ENCODE measurements at places on chromosomes 16 and 17.

DNA sequence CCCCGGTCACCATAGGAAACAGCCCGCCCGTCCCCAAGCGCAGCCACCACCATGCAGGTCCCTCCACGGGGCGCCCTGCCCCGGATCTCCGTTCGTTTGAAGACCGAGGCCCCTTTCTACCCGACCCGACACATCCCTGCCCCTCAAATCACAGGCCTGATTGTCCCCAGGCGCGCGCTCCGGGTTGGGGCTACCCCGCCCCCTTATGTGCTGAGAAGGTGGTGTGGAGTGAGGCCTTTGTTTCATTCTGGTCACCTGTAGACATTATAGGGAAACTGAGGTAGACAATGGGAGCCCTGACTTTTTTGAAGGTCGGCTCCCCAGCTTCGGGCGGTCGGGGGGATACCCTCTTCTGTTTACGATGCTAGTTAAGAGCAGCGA lies 763 bp upstream of the ACTG1 start:
- DNase-seq = peak; percentile 56

GRCh38 chr17:66301864-66302741 lies at the start of gene PRKCA:
Gene PRKCA (plus strand): TSS chr17:66302613.
- DNase-seq = peak; percentile 85

DNA sequence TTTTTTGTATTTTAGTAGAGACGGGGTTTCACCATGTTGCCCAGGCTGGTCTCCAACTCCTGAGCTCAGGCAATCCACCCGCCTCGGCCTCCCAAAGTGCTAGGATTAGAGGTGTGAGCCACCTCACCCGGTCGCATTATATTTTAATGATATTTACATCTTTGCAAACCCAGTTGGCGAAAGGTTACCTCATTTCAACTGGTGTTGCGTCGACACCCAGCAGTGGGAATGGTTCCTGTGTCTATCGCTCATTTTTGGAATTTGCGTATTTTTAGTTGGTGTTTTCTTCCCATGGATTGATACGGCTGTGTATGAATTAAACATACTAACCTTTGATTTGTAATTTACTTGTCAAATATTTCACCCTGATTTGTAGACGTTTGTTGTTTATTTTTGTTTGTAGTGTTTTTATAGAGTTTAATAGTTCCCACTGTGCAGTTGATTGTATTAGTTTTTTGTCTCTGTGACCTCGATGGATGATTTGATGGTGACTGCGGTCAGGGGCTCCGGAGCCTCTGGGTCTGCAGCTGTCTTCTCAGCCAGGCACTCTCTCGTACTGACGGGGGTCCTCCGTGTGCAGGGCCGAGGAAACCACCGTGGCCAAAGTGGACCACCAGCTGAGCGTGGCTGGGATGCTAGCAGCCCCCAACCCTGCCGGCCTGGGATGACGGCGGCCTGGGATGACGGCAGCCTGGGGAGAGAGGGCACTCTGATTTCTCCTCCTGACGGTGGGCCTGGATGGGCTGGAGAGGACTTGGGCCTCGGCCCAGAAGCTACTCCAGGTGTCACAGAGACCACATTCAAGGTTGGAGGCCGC lies 4.0 kb downstream of the CD7 start:
- no peak for DNase-seq

GRCh38 chr16:87713451-87714229 lies 52.1 kb downstream of the KLHDC4 start:
- DNase-seq = no peak

GRCh38 chr17:17384291-17384615 lies 81.1 kb downstream of the NT5M start:
- no peak for DNase-seq

DNA sequence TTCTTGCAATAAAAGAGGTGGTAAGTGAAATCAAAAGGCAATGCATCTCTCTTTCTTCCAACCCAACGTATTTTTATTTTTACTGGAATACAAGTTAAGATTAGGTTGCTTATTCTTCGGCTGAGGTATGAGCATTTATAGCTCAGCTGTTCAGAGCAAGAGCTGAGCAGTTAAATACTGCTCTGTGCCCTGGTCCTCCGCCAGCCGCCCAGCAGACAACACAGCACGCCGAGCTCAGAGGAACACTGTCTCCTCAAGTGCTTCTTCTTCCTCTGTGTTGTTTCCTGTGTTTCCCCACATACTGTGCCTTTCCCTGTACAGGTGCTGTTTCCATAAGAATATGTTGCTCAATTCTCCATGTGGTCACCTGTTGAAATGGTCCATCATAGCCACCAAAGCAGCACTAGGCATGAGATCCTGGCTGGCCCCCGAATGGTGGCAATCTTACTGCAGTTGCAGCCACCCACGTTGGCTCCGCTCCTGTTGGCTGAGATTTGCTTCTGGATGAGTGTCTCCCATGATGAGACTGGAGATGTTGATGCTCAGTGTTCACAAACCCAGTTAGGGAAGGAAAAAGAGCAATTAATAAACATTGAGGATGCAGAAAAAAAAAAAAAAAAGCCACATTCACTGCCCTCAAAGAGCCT lies 515.3 kb downstream of the GRIN2A start:
- DNase-seq = no peak
